ENCODE measurements at places on chromosomes 6 and 20.

DNA sequence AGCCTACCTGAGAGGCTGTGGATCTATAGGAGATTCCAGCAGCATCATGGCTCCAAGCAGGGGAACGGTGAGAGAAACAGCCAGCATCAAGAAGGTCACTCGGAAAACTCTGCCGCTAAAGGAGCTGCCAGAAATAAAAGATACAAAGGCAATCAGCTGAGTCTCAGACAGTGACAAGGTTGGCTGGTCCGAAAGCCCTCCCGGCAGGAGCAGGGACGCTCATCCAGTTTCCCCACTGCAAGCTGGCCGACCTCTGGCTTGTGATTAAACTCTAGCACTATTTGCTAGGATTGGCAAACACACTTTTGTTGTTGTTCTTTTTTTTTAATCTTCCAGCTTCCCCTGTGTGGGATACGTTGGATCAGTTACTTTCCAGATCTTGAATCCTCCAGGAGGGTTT lies 8.7 kb downstream of the APMAP start:
- DNase-seq: no peak

- DNase-seq: no peak
These were observed 296.8 kb downstream of the UTRN start for GRCh38 chr6:144581812-144582537.

DNA sequence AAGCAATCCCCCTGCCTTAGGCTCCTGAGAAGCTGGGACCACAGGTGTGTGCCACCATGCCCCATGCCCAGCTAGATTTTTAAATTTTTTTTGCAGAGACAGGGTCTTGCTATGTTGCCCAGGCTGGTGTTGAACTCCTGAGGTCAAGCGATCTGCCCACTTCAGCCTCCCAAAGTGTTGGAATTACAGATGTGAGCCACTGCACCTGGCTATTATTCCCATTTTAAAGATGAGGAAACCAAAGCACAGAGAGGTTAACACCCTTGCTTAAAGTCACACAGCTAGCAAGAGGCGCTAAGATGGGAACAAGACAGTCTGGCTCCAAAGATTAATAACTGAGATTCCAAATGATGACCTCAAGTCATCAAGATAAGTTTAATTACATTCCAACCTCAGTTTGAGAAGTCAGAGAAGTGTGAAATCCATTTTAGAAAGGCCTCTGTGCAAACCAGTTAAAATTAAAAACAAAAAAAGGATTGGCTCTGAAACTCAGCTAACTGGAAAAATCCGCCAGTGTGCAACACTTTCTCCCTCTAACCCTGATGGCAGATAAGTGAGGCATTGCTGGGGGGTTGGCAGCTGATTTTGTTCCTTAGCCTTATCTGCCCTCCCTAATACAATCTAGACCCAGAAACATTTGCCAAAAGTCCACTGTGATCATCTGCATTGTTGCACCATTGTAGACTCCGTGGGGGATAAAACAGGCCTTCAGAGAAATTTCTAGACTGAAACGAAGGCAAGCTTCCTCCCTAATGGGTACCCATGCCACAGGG lies 55.5 kb downstream of the CPNE5 start:
- no peak for DNase-seq

GRCh38 chr6:148446681-148447080 lies 104.0 kb downstream of the SASH1 start:
- DNase-seq: no peak

GRCh38 chr6:13272131-13273046 lies 55.9 kb downstream of the TBC1D7 start:
- no peak for DNase-seq

DNA sequence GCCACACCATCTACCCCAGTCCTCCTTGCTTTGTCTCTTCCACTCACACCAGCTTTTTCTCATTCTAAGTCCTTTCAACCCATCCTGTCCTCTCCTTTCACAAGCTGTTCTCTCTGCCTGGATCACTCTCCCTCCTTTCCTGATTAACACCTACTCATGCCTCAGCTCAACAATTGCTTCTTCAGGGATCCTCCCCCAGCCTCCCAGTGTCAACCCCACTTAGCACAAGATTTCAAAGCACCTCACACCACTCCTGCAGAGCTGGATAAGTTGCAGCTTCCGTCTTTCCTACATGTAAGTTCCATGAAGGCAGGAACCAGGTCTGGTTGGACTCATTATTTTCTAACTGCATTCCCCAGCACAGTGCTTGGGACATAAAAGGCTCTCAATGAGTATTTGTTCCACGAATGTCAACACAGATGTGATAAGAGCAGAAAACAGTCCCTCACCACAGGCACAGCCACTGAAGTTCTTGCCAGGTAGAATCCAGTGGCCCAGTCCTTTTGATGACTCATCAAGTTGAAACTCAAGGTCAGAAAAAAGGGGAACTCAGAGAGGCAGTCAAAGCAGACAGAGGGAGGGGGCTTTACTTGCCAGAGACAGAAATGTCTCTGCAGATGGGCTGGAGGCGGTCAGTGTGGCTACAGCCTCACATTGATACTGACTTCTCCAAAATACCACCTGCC lies 193.4 kb upstream of the PRDM1 start:
- DNase-seq: no peak

- DNase-seq: no peak
These were observed 69.8 kb downstream of the DST start for GRCh38 chr6:56572788-56573471.

GRCh38 chr20:18237682-18238081 lies 50.6 kb upstream of the ZNF133 start:
- DNase-seq: no peak

- no peak for DNase-seq
These were observed 52.0 kb downstream of the JPH2 start for GRCh38 chr20:44135012-44135412.

DNA sequence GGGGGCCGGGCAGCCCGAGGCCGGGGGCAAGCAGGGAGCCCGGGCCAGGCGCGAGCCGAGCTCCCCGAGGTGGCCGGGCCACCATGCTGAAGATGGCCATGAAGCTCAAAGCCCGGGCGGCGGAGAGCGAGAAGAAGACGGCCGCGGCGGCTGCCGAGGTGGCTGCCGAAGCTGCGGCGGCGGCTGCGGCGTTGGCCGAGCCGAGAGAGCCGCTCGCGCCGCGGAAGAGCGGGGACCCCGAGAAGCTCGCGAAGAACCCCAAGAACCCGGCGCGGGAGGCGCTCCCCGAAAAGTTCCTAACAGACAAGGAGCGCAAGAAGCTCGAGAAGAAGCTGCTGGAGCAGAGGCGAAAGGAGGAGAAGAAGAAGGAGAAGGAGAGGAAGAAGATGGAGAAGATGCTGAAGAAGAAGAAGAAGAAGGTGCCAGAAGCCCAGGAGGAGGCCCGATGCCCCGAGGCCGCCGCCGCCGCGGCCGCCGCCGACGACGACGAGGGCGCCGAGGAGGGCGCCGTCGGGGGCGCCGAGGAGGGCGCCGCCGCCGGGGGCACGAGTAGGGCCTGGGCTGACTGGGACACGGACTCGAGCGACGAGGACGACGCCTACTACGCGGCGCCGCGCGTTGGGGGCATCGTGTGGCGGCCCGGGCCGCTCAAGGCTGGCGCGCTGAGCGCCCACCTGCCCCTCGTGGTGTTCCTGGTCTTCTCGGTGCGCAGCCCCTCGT lies 37.4 kb downstream of the GNAS start:
- no peak for DNase-seq

GRCh38 chr6:15247500-15248450 lies 1.9 kb downstream of the JARID2 start:
- peak; percentile 42 for DNase-seq

GRCh38 chr6:129370268-129370916 lies 339.6 kb downstream of the ARHGAP18 start:
- no peak for DNase-seq

- DNase-seq: no peak
These were observed 193.2 kb downstream of the ADGB start for GRCh38 chr6:146791930-146792329.

DNA sequence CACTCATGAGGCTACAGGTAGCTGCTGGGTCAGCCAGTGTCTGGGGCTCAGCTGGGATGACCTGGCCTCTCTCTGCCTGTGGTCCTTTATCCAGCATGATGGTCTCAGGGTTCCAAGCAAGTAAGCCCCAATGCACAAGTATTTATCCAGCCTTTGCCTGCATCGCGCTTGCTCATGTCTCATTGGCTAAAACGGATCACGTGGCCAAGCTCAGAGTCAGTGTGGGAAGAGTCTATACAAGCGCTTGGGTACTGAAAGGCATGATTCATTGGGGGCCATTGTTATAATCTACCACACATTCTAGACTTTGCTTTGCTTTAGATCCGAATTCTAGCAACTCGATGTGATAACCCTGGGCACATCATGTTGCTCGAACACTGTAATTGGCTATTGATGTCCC lies 48.3 kb downstream of the PPP1R16B start:
- DNase-seq: no peak

- no peak for DNase-seq
These were observed 131.1 kb upstream of the ARMC2 start for GRCh38 chr6:108716801-108717791.

DNA sequence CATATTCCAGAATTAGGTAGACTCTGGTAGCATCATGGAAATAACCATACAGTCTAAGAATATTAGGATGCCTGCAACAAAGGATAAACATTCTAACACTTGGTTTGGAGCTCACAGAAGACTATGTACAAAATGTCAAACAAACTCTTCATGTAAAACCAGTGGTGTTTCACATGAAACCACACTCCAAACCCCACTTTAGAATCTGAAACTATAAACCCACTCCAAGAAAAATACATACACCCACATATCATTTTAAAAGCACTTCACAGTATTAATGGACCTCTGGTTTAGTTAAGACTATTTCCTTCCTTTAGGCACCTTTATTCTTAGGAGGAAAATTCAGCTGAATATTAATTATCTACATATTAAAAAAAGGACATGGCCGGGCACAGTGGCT lies 10.5 kb downstream of the AURKA start:
- DNase-seq: no peak
